ENCODE measurements at places on chromosomes 16 and 17.

DNA sequence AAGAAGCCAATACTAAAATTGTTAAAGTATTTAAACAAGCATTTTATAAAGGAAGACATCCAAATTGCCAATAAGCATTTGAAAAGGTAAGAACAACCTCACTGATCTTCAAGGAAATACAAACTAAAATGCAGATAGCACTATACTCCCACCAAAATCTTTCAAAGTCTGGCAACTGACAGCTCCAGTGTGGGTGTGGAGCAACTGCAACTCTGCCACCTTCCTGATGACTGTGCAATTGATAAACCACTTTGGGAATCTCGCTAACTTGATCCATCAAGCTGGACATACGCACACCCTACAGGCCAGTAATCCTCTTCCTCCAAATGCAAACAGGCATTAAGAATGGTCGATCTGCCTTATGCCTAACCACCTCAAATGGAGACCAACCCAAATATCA is 31.9 kb downstream of the LITAFD start:
- no peak for DNase-seq

GRCh38 chr17:49516180-49516579 is 21.1 kb downstream of the NGFR start:
- DNase-seq = peak; percentile 24

GRCh38 chr17:80807882-80808281 is 183.8 kb upstream of the CHMP6 start:
- DNase-seq = no peak

GRCh38 chr16:11799509-11800381 is 2.7 kb upstream of the ZC3H7A start:
- DNase-seq = no peak

DNA sequence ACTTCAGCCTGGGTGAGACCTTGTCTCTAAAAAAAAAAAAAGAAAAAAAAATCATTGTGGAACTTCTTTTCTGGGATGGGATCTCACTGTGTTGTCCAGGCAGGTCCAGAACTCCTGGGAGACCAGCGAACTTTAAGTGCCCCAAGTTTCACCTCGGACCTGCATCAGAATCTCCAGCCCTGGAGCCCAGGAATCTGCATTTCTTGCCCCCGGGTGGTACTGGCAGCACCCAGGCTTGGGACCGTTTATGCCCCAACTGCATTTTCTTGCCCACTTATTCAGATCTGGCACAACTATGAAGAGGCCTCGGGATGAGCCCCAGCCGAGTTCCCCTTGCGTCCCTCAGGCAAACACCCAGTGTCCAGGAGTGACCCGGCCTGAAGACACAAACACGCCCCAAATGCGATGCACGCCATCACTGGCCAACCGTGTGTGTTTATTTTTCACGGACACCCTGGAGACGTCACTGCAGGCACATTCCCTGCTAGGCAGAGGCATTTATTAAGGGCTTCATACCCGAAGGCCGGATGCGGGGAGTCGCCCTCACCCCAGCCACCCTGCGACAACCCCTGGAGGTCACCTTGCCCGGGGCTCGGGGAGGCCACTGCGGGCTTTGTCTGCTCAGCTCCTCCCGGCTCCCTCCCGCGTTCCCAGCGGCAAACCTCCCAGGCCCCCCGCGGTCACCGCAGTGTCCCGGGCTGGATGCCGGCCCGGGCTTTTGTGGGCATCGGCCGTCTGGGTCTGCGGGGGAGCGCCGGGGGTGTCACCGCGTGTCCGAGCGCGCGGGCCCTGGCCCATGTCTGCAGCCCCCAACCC is 684 bp upstream of the SPIRE2 start:
- DNase-seq = peak; percentile 76

- peak; percentile 39 for DNase-seq
Observed at GRCh38 chr16:89115216-89115861, 21.7 kb downstream of the ACSF3 start.

DNA sequence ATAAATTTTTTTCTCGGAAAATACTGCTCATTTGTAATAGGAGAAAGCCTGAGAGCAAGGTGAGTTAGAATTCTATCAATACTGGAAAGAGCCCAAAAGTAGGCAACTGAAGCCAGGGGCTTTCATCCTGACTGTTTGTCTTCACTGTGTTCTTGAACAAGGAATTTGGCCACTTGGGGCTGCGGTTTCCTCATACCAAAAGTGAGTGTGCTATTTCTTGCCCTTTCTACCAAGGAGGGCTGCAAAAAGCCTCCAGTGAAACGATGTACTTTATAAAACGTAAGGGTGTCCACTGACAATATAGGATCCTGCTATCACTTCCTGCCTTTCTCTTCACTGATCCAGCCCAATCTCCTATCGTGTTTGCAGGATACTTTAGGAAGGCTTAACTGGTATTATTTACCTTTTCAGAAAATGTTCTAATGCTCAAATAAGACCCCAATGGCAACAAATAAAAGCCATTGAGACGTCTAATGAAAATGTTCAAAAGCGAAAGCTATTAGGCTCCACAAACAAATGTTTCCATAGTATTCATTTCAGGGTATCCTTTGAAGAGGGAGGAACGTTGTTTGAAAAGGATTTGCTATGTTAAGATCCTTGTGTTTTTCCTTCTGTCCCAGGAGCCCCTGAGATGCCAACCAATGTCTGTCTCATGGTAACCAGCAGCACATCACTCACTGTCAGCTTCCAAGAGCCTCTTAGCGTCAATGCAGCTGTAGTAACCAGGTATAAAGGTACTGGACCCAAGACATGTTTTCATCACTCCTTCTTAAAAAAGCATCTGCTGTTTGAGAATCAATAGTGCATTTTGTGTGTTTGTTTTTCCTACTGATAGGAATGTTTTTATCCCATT is 219.3 kb upstream of the NOG start:
- no peak for DNase-seq

GRCh38 chr17:66767154-66767933 is 67.6 kb upstream of the CACNG5 start:
- no peak for DNase-seq

DNA sequence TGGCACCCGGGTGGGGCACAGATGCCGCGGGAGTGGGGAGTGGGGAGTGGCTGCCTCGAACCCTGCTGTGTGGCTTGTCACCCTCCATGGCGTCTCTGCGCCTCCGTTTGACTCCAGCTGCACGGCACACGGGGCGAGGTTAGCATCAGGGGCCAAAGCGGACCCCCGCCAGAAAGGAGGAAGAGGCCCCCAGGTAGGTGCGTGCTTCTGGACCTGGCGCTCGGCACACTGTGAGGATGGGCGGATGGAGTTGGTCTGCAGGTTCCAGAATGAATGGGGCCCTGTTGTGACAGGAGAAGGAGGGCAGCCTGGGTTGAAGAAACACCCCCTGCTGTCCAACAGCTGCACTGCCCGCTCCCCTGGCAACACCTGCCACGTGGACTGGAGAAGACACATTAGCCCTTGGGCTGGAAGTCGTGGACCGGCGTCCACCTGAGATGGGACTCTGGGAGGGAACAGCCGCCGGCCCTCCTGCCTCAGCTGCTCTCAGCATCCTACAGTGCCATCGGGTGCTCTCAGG is 9.4 kb upstream of the FASN start:
- no peak for DNase-seq

DNA sequence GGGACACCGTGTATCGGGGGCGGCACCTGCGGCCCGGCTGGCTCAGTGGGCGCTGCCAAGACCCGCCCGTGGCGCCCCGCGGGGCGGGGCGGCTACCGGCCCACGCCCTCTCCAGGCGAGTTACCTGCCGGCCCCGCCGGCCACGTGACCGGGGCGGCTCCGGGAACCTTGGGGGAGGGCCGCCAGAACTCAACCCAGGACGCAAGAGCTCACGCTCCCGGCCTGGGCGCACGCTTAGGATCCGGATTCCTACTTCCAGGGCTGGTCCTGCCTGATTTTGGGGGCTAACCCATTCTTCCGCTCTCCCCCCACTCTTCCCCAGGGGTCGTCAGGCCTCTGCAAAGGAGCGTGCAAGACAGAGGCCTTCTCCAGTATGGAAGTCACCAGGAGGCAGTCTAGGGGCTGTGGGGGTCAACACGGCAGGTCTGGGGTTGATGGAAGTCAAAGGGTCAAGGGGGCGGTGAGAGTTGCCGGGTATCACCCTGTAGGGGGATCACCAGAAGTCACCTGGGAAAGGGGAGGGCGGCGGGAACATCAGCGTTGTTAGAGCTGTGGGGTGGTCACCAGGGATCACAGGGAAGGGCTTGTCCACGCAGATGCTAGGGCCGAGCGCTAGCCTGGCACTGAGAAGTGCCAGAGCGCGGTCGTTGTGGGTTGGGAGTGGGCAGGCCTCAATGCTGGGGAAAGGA is 354 bp upstream of the ESRP2 start:
- DNase-seq = peak; percentile 33

- DNase-seq = peak; percentile 58
Observed at GRCh38 chr17:37848690-37849616, 75.3 kb upstream of the TBC1D3K start.

DNA sequence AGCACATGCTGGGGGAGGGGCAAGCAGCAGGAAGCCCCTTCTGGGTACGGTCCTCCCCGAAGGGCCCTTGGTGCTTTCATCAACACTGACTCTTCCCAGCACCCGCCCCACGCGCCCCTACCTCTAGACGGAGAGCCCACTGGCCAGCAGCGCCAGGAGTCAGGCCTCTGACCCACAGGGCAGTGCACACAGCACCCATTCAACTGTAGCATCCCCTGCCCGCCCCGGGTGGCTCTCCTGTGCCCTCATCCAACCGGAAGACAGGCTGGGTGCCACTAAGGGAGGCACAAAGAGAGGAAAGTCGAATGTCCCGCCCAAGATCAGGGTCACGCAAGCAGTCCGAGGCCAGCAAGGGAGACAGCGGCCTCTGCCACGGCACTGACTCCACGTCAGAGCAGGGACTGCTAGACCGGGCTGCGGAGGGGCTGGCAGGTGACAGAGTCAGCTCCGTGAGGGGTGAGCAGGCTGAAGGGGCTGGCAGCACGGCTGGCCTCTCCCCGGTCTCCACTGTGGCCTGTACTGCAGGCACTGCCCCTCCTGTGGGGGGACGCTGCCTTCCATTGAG is 9.8 kb downstream of the MSRB1 start:
- no peak for DNase-seq

DNA sequence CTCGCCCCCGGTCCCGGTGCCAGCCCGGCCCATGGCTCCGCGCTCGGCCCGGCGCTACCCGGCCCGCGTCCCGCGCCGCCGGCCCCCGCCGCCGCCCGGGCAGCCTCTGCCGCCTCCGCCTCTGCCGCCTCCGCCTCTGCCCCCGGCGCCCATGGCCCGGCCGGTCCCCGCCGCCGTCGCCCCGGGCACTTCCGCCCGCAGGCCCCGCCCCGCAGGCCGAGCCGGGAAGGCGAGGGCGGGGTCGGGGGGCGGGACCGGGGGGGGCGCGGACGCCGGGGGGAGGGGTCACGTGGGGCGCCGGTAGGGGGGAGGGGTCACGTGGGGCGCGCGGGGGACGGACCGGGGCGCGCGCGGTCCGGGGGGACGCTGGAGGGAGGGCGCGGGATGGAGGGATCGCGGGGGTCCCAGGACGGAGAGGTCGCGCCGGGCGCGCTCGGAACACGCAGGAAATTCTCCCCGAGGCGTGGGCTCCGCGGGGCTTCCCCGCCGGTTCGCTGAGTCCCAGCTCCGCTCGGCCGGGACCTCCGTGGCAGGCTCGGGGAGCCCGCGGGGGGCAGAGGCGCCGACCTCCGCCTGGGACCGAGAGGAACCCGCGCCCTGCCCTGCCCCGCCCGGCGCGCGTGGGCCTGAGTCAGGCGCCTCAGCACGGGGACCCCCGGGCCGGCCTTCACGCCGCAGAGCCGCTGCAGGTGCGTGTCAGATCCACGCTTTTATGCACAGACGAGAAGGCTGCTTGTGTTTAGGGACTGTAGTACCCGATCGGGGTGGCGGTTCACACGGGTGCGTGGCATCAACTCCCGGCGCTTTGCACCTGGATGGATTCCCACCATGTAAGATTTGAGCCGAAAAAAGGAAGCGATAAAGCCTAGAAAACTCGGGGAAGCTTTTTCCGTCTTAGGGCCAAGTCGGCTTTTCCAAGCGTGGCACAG is at the start of gene PGAP6:
PGAP6 (minus strand) TSS at position 190 of the 929 bp plus-strand sequence; CDS start at position 33, 157 bp downstream.
- peak; percentile 78 for DNase-seq

- no peak for DNase-seq
Observed at GRCh38 chr17:79600681-79601131, 10.1 kb downstream of the RBFOX3 start.

DNA sequence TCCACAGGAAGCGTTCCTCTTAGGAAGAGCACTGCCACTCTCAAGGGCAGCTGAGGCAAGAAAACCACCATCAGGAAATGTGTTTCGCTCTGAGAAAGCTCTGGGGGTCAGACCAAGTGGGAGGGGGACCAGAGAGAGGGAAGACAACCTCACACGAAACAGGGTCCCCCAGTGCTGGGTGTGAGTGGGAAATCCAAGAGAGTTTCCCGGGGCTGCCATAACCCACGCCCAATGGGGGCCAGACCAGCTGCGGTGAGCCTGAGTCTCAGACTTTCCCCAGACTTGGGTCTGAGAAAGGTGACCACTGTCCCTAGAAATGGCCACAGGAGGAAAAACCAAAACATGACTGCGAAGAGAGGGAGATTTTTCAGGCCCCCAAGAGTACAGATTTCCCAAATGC is 14.5 kb downstream of the DNAH17 start:
- no peak for DNase-seq

- peak; percentile 61 for DNase-seq
Observed at GRCh38 chr17:75832164-75832651, 12.0 kb downstream of the UNC13D start.

- no peak for DNase-seq
Observed at GRCh38 chr16:9539346-9539745, 447.9 kb downstream of the HAPSTR1 start.

DNA sequence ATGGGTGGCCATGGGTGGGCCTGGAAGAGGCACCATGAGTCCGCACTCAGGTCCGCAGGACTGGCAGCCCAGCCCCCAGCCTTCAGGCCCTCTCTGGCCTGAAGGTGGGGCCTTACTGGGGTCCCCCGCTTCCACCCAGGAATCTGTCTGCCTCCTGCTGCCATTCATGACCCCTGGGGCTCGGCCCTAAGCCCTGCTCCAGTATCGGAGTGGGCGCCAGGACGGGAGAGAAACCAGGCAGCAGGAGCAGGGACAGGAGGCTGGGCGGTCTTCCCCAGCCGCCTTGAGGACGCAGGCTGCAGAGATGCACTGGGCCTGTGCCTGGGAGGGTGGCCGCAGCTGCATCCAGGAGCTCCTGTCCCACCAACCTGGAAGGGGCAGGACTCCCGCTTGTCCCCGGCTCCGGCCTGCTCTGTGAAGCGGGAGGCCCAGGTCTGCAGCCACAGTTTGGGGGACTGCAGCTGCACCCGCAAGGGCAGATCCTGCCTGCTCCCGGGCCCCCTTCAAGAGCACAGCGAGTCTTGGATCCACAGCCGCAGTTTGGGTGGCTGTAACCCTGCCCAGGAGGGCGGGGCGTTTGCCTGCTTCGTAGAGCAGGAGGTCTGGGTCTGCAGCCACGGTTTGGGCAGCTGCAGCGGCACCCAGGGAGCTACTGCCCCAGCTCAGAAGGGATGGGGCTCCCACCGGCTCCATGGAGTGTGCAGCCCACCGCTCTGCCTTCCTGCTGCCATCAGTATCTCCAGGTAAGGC is 81.8 kb upstream of the DNAJA2 start:
- no peak for DNase-seq

GRCh38 chr17:27529230-27529796 is 73.1 kb downstream of the KSR1 start:
- DNase-seq = peak; percentile 50

DNA sequence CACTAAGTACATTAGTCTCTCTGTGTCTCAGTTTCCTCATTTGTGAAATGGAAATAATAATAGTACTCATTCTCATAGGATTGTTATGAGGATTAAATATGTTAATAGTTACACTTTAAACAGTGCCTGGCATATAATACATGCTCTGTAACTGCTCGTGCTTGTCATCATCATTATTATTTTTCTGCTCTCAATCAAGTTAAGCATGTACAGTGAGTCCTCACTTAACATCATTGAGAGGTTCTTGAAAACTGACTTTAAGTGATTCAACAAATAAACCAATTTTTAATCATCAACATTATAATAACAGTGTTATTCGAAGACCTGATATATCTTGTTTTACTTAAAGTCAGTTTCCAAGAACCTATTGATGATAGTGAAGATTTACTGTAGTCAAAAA is 322.3 kb downstream of the ZFHX3 start:
- DNase-seq = no peak
